ENCODE measurements at places on chromosomes 3 and 15. TPM values are rescaled to one million over a fixed set of nuclear protein-coding genes. Genes with fewer than 3 reads are reported as not detected.

The CYP8B1 gene
- under 0.01 TPM for total RNA-seq

The ACP3 gene
- 18.1 TPM for total RNA-seq

The CKMT1A gene
- total RNA-seq = not detected

The PIF1 gene
- total RNA-seq = 0.31 TPM

The PTPN23 gene
- 14.9 TPM for total RNA-seq

The VIPR1 gene
- total RNA-seq = 22.7 TPM

The DUOXA2 gene
- not detected for total RNA-seq

The GNAT1 gene
- total RNA-seq = not detected

The MST1R gene
- total RNA-seq = 0.10 TPM
